ENCODE measurements at places on chromosomes 13 and 19. TPM values are rescaled to one million over a fixed set of nuclear protein-coding genes. Genes with fewer than 3 reads are reported as not detected.

GRCh38 chr19:13959141-13959961 is 7.0 kb downstream of the DCAF15 start:
- no peak for DNase-seq

ZNF888 gene
- total RNA-seq, result 3.7 TPM

OR7A5 gene
- total RNA-seq, result not detected

- no peak for DNase-seq
These were observed 625 bp downstream of the ZFP82 start for GRCh38 chr19:36417752-36418286.

- no peak for DNase-seq
These were observed 2.9 kb downstream of the PROSER3 start for GRCh38 chr19:35760711-35761349.

GRCh38 chr13:59568306-59568705 is 595.4 kb downstream of the DIAPH3 start:
- no peak for DNase-seq

- no peak for DNase-seq
These were observed 86.4 kb upstream of the C1QTNF9B start for GRCh38 chr13:23983671-23984070.

- no peak for DNase-seq
These were observed 5.0 kb downstream of the RDH8 start for GRCh38 chr19:10018263-10018662.

- no peak for DNase-seq
These were observed 7.6 kb downstream of the SLC39A3 start for GRCh38 chr19:2732157-2732725.

DNA sequence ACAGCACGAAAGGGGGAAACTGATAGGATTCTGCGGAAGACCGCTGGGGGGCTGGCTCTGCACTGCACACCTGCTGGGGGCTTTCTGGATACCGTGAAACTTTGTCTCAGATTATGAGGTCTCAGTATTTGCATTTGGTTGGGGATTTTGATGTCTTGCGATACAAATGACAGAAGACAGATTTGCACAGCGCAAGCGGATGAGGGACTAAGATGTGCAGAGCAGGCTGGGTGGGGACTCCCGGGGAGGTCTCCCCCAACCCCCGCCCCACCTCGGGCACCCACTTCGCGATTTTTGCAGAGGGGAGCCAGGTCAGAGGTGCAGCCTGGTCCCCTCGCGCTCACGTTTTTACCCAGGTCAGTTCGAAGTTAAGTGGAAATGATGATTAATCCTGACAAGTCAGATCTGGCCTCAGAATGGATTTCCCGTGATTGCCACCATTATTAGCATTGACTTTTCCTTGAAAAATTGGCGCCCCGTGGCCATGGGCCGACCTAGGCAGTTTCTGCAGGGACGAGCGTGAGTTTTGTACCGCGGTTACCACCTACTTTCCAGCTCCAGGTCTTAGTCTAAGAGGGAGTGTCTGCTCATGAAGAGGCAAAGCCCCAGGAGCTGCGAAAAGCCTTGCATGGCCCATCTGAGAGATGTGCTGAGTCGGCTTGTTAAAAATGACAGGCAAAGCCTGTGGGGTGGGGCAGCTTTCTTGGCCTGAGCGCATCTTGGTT is 1.3 kb upstream of the GJB2 start:
- no peak for DNase-seq

TMEM145 gene
- total RNA-seq, result not detected

GRCh38 chr13:35566340-35566739 is 89.9 kb upstream of the MAB21L1 start:
- DNase-seq, result no peak

DNA sequence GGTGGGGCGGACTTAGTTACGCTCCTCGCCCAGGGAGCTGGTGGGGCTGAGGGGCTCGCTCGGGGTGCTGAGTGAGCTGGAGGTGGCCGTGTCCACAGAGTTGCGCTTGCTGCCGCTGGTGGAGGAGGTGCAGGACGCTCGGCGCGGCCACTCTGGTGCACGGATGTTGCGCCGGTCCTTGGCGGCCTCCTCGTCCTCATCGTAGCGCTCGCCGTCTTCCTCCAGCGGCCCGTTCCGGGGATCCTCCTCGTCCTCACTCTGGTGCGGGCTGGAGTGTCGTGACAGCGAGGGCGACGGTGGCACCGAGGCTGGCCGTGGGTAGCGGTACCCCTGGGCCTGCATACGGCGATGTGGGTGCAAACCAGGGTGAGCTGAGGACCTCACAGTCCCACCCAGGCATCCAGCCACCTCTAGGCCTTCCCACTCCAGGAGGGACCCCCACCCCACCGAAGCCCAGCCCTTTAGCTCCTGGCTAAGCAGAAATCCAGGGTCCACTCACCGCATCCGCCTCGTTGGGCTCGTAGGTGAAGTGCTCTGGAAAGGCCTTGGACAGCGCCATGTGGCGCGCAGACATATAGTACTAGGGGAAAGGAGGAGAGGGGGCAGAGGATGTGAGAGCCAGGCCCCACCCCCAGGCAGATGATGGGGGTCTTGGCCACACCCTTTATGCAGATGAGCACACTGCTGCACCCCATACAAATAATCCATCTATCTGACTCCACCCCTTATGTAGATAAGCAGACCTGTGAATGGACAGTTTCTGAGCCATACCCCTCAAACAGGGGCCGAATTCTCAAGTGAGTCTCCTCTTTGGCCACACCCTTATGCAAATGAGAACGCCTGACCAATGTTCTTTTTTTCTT is 4.4 kb downstream of the FTL start:
- DNase-seq, result no peak

DNA sequence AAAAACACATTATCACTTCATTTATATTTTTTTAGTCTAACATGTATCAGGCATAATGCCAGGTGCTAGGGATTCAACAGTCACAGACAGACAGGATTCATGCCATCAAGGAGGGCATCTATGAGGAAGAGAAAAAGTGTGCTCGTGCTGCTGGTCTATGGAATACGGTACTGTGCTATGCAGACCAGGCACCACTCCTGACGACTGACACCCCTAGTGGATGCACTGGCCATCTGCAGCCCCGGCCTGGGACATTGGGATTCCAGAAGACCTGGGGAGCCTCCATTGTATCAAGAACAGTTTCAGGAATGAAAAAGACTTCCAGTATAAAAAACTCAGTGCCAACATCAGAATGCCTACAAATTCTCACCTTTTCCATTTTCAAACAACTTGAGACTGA is 94.0 kb downstream of the KLF12 start:
- DNase-seq, result no peak

EXOC3L2 gene
- not detected for total RNA-seq

ERICH4 gene
- total RNA-seq, result not detected

NXNL1 gene
- not detected for total RNA-seq

GRCh38 chr19:45882652-45883585 is 3.0 kb downstream of the IRF2BP1 start:
- peak; percentile 73 for DNase-seq

NLRP4 gene
- not detected for total RNA-seq

- no peak for DNase-seq
These were observed 65.7 kb downstream of the SOX1 start for GRCh38 chr13:112132619-112133018.

- DNase-seq, result no peak
These were observed 731.5 kb upstream of the SGCG start for GRCh38 chr13:22449251-22449650.

SEMA6B gene
- 0.52 TPM for total RNA-seq

- DNase-seq, result no peak
These were observed 14.5 kb downstream of the SHISA2 start for GRCh38 chr13:26037302-26037701.

DNA sequence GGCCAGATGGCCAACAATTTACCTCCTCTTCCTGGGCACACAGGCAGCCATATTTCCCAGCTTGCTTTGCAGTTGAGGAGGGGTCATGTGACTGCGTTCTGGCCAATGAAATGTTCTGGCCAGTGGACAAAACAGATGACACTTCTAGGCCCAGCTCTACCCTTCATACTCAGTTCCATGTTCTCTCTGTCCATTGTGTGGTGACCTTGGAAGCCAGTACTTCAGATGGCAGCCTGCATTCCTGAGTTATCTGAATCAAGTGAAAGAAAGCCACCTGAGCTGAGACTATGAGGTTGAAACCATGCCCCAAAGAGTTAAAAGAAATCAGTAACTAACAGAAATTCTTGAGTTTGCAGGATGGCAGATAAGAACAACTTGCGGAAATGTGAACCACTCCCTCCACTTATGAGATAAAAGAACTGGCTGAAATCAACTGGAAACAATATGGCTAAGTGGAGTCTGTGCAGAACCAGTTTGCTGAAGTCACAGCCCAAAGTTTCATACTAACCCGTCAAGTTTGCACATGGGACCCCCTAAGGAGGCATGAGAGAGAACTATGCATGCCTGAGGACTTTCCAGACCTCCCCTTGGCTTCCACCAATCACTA is 8.1 kb downstream of the FAM187B start:
- DNase-seq, result no peak

PSG3 gene
- 0.42 TPM for total RNA-seq

DNA sequence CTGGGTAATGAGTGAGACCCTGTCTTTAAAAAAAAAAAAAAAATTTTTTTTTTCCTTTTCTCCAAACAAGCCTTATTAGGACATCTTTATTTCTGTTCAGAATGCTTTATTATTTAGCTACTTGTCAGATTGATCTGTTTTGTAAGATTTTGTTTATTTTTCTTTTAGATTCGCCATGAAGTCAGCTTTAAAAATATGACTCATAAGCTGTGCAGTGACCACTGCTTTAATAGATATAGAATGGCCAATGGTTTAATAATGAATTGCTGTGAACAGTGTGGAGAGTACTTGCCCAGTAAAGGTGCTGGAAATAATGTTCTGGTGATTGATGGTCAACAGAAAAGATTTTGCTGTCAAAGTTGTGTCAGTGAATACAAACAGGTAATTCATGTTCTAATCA is 47.7 kb downstream of the ZMYM2 start:
- DNase-seq, result no peak

GRCh38 chr19:32824916-32825608 is 44.5 kb downstream of the SLC7A9 start:
- DNase-seq, result no peak

PBX4 gene
- total RNA-seq, result 49.7 TPM

GRCh38 chr13:60260440-60260839 is 96.7 kb upstream of the DIAPH3 start:
- DNase-seq, result no peak

DNA sequence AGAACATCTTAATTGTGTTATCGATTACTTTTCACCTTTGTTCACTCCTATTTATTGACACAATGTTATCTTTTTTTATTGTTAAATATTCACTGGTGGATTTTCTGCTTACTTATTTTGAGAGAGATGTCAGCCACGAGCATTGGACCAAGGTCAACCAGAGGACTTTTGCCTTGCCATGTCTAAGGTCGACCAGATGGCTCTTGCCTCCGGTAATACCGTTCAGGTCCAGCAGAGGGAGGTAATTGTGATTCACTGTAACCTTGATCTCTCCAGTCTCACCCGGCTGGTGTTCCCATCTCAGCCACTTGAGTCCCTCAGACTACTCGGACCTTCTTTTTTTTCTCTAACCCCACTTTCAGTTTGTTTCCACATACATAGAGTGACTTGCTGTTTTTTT is 1438.1 kb downstream of the UQCRFS1 start:
- DNase-seq, result no peak

DNA sequence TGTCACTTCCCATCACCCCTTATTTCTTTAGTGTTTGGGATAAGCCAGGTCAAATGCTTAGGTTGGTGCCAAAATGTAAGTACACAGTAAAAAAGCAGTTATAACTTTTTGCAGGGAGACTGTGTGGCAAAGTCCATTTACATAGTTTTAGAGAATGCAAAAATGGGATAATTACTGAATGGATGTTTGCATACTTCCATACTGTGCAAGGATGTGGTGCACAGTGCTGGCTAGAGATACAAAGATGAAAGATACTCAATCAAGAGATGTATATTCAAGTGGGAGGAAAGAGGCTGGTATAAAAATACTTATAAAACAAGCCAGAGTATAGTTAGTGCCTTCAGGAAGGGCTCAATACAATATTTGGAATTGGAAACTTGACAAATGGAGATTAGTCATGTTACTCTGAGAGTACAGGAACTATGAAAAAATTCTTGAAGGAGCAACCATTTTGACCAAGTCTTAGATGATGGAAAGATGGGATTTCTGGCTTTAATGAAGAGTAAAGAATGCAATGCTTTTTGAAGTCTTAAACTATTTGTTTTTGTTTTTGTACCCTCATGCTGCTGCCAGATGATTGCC is 8.0 kb downstream of the PDS5B start:
- no peak for DNase-seq

CFAP97D2 gene
- total RNA-seq, result not detected

LHB gene
- not detected for total RNA-seq

DNA sequence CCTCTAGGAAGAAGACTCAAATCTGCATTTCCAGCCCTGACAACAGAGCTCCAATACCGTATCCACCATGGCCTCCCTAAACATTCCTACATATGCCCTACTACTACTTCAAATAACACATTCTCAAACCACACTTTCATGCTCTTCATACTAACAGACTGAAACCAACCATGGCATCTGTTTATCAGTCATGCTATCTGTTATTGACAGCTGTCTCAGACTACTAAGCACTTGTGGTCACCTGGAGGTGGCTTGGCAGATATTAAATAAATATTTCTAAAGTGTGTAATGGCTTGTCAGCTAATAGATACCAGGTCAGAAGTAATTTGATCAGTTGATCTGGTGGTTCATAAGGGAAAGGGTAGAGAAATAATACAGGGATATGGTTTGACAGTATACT is 489.1 kb downstream of the DIAPH3 start:
- no peak for DNase-seq

GRCh38 chr13:35530147-35530546 is 53.7 kb upstream of the MAB21L1 start:
- DNase-seq, result no peak

GRCh38 chr13:76474356-76474755 is 411.8 kb downstream of the KCTD12 start:
- DNase-seq, result no peak

DNA sequence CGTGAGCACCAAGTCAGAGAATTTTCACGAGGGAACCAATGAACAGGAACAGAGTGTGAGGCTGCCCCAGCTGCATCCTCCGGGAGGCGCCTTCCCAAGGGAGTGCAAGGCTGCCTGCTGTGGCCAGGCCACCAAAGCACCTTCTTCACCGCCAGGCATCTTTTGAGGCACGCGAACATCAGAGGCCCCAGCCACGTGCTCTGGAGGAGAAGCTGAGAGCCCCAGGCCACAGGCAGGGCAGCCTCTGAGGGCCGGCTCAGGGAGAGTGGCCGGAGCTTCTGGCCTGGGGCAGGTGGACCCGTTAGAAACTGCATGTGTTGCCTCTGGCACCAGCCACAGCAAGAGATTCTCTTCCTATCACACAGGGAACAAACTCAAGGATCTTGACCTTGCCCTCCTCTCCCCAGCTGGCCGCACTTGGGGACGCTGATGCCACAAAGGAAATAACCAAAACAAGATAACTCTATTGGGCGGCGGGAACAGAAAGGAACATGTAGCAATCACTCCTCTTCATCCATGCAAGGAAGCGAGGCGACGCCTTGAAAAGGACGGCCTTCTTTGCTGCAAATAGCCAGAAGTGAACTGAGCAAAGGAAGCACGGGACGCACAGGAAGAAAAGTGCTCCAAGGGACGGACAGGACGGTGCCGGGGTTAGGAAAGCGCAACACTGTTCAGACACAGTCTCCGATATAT is 19.9 kb downstream of the GAS6 start:
- no peak for DNase-seq

Data from T-helper 17 cell (primary cell).